ENCODE measurements at places on chromosomes 3 and 15.

DNA sequence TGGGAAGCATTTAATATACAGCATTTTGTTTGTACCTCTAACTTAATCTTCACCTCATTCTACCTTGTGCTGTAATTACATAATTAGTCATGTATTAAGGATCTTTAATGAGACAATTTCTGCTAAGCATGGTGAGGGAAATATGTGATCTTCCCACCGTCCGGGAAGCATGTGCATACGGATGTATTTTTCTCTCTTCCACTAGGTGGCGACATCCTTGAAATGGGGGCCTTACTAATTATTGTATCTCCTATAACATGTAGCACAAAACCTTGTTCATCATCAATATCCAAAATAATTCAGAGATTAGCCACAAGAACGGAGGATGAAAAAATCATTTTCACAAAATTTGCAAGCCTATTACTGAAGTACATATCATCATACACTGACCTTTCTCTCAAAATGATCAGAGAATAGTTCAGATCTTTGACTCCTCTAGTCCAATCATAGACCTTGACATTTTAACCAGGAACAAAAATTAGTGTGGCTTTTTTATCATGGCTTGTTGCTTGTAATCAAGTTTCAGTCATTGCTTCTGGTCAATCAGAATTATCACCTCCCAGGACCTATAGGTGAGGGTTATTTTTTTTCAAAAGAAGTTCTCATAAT is 148.9 kb upstream of the GBE1 start:
- no peak for DNase-seq

GRCh38 chr3:135141160-135141559 is 346.1 kb downstream of the EPHB1 start:
- DNase-seq, result no peak

GRCh38 chr3:182370949-182371348 is 422.4 kb upstream of the ATP11B start:
- DNase-seq, result no peak

GRCh38 chr3:62161371-62161770 is 212.0 kb downstream of the FEZF2 start:
- DNase-seq, result no peak

DNA sequence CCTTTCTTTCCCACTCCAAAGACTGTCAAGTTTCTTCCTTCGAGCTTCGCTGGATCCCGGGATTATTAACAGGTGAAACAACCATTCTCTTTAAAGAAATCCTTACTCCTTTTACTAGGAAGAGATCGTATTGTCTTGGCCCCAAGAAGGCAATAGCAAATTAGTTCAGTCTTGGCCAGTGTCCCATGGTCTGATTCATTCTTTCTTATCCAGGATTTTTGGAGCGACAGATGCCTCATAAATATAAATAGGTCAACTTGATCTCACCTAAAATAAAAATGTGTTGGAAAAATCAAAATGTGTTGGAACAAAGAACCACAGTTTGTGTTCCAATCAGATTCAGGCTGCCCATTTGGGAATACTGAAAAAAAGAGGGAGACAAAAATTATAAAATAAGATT is 140.1 kb upstream of the TMEM108 start:
- no peak for DNase-seq

DNA sequence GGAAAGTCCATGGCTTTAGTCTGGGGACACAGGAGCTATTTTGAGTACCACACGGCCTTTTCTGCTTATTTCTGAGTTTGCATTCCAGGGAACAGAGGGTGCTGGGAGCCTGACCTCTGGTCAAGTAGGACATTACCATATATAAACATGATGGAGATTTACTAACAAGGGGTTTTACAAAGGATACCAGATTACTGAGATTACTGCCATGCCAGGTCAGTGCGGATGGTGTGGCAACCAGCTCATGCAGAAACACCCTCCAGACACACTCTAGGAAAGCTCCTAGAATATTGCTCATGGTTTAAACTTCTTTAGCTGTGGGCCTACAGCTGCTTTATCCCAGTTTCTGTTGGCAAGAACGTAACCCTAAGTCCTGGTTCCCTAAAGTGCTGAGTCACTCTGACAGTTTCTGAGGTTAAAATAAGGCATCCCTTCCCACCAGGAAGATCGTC is 54.3 kb upstream of the AGTR1 start:
- DNase-seq, result no peak

GRCh38 chr3:197959891-197960693 is at the start of gene LMLN:
TSS of gene LMLN (plus strand) at chr3:197960217. CDS start at chr3:197960246, 29 bp downstream.
- peak; percentile 96 for DNase-seq

DNA sequence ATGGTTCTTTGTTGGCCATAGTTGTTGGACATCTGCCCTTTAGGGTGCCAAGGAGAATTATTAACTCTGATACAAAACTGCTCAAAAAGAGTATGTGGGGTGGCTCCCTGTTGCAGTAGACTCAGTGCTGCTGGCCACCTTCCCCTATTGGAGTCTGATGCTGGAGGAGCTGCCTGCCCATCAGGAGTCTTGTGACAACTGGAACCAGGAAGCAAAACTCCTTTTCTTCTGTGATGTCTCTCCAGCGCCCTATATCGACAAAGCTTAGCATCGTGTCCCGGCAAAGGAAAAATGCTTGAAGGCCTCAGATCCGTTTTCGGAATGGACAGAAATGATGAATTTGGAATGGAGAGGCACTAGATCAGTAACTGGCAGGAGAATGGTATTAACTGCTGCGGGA is 23.5 kb downstream of the PAK2 start:
- DNase-seq, result no peak
